ENCODE measurements at places on chromosomes 16 and 17.

DNA sequence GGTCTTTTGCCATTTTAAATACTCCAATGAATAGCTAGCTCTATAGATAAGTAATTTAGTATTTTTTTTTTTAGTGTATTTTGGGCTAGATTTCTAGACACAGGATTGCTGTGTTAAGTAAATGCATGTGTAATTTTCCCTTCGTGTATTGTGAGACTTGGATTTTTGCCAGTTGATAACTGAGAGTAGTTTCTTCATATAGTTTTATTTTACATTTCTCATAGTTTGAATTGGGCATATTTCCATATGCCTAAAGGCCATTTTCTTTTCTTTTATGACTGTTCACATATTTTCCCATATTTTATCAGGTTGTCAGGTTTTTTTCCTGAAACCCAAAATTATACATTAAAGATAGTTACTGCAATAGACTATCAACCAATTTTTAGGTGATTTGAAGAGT, 59.4 kb downstream of the BPTF start:
- no peak for DNase-seq

GRCh38 chr17:29791336-29792080, 138.5 kb downstream of the SSH2 start:
- no peak for DNase-seq

GRCh38 chr17:8916466-8916865, 49.0 kb upstream of the PIK3R6 start:
- no peak for DNase-seq

GRCh38 chr17:48545022-48545375, at the start of gene HOXB2:
HOXB2 (minus strand) TSS chr17:48545109; CDS start chr17:48544911, 198 bp downstream.
- DNase-seq: no peak

DNA sequence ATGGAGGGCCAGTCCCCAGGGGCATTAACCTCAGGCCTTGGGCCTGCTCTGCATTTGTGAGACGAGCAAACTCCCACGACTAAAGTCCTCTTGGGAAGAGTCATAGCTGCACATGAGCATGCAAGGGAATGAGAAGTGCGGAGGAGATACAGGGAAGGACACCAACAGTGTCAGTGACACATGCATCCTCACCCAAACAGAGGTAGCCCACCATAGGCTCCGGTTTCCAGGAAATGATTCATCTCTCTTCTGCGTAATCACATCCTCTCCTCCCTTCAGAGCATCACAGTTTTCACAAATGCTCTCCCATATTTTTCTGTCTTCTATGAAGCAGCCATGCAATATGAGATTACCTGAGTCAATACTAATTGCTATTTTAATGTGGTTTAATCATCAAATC, 725.7 kb upstream of the GOT2 start:
- DNase-seq: no peak
